ENCODE measurements at places on chromosomes 6 and 20.

DNA sequence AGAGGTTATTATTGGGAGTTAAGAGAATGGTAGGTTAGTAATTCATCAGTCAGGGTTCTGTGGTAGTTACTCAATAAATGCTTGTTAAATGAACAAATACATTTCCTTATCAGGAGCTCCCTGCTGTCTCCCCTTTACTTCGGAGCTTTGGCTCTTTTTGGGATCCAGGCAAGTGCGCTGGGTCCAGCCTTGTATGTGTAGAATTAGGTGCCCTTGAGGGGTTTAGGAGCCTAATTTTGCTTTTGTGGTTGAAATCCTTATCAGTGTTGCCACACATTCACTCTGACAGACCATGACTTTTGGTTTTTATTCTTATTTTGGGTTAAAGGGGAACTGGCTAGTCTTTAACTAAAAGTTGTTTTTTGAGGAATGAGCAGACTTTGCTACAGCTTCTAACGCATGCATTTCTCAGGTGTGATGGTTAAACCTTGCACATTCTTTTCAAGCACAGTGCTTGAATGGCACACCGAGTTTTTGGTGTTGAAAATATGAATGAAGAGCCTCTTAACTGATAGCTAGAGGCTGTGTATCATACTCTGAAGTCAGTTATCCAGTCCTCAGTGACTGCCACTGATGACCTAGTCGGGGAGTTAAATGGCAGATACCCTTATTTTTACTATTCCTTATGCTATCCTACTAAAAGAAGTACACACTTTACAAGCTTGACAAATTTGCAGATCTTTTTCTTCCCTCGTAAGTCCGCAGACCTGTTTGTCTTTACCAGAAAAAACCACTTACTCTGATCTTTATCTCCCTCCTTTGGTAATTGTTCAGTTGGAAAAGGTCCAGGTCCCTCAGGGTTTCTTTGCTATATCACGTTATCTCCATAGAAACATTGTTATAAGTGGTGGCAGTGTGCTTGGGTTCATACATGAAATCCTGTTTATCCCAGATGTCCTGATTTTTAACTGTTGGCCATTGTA, 50.7 kb upstream of the PLCG1 start:
- DNase-seq: no peak

DNA sequence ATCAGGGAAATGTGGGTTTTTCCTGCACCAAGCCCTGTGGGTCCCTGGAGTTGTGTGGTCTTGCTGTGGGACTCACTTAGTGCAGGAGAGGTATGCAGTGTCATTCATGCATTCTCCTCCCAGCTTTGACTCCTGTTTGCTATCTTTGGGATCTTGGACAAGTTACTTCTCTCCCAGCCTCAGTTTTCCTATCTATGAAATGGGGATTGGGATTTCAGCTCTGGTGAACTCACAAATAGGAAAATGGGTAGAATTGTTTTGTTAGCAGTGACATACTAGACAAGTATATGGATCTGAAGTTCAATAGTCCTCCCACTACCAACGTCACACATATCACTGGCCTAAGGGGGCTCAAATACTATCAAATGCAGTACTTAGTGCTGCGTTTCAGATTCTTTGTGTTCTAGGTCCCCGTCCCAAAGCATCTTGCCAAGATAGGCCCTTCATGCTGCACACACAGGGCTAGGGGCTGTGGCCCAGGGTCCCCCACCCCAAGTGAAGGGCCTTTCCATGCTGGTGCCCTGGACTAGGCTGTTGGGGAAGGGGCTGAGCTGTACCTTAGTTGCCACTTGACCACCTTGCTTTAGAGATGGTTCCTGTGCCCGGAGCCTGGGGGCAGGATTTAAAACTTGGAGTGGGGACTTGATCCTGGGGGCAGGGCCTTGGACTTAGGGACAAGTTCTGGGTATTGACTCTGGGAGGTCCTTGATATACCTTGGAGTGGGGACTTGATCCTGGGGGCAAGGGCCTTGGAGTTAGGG, 98.0 kb downstream of the TOX2 start:
- DNase-seq: no peak

- DNase-seq: no peak
These were observed 43.3 kb downstream of the MKKS start for GRCh38 chr20:10390709-10391108.

DNA sequence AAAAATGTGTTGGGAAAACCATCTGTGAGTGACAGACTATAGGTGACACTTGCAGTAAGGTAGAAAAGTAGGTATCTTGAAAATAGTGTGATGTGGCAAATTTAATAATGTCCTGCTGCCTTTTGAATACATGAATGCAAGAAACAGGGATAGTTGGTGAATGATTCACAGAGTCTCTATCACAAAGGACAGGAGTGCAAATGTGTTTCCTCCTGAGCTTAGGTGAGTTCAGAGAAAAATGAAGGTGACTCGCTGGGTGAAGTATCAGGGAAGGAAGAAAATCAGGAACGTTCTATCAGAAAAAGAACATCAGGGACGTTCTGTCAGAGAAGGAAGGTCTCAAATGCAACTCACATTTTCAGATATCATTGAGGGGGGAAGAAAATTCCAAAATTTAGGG, 557.8 kb upstream of the SLC35B3 start:
- DNase-seq: no peak

DNA sequence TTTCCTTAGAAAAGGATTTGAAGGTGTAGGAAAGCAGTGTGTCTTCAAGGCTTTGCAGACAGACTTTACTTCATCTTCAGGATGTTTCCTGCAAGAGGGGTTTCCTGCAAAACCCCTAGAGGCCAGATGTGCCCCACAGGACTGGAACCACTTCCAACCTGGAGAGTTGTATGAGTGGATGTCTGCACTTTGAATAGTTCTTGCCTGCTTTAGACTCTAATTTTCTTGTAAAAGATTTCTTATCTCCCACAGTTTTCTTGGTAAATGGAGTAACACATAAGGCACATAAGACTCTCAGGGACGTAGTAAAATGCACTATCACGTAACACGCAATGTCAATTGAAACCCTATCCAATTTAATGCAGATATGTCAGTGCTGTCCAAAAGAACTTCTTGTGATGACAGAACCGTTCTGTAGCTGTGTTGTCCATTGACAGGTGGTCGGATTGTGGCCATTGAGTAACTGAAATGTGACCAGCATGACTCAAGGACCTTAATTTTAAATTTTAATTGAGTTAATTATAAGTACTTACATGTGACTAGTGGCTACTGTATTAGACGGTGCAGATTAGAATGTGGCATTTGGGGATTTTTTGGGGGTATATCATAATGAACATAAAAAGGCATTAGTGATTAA, 118.7 kb downstream of the JARID2 start:
- no peak for DNase-seq

- no peak for DNase-seq
These were observed 6.5 kb downstream of the IP6K3 start for GRCh38 chr6:33740204-33740608.

DNA sequence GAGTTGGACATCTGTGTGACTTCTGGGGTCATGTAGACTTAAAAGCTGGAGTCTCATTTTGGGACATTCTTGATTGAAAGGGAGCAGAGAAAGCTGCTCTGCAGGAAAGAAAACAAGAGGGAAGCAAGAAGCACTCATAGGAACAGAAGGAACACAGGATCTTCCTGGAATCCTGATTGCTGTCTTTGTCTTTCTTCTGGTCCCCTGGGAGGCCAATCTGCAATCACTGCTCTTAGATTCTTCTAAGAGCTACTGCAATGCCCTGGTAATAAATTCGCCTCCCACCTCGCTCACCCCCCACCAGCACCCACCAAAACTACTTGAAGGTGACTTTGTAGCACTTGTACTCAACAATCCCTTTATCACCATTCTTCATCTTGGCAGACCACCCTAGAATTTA, 51.8 kb downstream of the SLC35B3 start:
- no peak for DNase-seq

DNA sequence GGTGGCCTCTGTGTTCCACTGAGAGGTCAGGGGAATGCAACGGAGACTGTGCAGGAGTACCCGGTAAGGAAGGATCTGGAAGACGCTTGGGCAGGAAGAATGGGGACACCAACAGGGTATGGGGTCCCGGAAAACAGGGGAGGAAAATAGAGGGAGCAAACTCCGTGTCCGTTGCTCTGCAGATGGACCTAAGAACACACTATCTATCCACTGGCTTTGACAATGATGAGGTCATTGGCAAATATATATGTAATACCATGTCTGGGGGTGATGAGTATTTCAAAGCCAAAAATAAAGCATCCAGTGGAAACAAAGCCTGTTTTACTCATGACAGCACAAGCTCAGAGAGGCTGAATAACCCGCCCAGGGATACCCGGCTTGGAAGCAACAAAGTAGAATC, 80.2 kb downstream of the BMP7 start:
- no peak for DNase-seq
